T-helper 1 cell (primary cell): ENCODE measurements at places on chromosomes 1 and 21.

DNA sequence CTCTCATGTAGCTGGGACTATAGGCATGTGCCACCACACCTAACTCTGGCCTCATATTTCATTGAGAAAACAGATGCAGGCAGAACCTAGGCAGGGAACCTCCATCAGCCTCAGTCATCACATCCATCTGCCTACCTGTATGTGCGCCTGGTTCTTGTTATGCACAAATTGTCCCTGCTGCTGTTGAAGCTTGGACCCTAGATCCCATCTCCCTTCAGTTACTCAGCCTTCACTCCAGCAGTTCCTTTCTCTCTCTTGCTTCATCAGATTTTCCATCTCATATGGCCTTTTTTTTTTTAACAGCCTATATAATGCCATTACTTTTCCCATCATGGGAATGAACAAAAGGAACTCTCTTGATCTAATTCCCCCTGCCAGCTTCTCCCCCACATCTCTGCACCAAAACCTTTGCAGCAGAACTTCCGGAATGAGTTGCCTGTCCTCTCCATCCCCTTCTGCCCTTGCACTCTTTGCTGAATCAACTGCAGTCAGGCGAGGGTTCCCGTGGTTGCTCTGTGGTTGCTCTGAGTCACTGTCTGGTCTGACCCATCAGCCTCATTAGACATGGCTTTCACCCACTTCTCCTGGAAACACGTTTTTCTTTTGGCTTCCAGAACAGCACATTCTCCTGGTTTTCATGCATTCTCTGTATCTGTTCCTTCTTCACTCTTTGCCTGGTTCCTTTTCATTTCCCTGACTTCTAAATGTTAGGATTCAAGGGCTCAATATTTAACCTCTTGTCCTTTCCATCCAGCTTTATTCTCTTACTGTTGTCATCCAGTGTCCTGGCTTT, 41.5 kb downstream of the UBE4B start:
- DNase-seq: no peak

GRCh38 chr1:32044234-32044633, 28.5 kb upstream of the TMEM39B start:
- no peak for DNase-seq

DNA sequence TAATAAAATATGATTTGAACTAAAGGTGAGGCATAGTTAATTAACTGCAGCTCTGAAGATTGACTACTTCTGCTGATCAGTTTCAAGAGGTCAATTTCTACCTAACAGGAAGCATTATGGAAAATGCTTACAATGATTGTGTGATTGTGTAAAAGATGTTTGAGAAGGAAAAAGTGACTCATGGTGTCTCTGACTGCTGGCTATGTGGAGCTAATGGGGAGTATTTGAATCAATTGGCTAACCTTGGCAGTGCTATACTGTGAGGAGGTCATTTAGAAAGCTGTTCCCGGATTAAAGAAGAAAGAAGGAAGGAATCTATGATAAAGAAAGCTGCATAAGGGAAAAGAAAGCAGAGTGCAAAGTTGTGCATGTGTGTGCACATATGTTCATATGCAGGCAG, 376.5 kb downstream of the ADGRL2 start:
- no peak for DNase-seq

DNA sequence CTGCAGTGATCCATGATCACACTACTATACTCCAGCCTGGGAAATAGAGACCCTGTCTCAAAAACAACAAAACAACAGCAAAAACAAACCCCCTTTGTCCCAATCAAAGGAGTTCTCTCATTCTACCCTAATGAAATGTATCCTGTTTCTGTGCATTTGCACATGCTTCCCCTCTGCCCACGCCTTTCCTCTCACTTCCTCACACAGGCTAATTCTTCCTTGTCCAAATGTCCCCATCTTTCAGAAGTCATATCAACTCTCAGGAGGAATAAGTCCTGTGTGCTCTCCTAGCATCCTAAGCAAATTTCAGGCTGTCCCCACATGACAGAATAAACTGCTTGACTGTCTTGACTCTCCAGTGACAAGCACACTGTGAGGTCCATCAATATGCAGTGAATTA, 8.1 kb upstream of the ATP1B1 start:
- no peak for DNase-seq

DNA sequence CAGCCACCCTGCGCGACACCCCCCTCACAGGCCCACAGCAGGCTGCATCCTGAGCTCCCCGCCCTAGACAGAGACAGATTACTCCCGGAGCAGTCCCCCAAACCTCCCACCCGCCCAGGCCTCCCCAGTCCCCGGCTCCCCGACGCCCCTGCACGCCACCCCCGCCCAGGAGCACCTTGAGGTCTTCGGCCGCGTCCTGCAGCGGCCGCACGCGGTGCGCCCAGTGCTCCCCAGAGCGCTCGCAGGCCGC, 731 bp downstream of the TRIM11 start:
- DNase-seq: no peak
